ENCODE measurements at places on chromosomes 3 and 15.
A peak's percentile ranks its signal among the peaks of the same experiment; 100 is the strongest.

- no peak for DNase-seq
Measured at GRCh38 chr3:175270866-175271265, 411.7 kb downstream of the NAALADL2 start.

DNA sequence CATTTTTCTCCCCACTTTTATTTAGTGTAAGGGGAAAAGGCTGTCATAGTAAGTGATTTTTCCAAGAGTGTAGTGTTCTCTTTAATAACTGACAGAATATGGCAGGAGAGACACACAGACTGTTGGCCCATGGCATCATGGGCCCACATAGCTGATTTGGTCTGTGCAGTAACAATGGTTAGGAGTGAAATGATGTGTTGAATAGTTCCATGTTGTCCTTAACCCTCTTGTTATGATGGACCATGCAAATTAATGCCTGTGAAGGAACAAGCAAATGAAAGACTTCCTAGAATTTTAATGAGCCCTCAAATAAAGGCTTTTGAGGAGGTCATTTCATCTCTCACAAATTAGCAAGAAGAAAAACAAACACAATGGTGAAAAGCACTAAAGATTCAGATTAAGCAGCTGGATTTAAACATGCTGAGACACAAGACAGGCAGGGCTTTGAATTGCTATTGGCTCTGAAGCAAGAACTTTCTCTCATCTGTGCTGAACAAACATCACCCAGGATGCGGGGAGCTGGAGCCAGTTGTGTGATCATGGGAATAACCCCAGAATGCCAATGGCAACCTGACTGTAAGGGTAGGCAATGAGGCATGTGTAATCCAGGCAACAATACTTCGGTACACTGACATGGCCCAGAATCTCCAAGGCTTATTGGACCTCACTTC is 136.7 kb upstream of the VEPH1 start:
- DNase-seq, result no peak

DNA sequence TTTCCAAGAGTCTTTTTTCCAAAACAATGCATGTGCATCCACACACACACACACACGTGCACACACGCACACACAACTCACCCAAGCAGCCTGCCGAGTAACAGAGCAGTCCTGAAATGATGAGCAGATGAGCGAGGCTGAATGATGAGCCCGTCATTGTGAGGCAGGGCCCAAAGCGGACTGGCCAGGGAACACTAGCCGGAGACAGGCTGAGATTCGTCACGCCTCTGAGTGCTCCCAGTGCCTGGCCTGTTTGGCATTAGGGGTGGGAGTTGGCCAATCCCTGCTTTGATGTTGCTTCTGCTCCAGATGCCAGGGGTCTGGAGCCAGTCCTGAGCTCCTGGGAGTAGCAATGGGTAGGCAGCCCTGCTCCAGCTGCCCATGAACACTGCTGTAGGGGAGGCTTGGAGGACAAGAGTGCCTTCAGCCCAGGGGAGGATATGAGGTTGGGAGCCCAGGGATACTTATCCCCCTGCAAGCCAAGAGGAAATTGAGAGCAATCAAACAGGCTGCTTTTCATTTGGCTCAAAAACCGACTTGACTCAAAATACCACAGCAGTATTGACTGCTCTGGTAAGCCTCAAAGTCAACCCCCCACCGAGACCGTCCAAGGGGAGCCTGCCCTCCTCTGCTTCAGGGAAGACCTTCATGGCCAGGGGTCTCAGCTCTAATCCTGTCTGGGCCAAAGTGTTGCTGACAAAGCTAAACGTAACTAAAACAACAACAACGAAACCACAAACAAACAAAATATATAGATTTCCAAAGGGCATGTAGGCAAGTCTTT is 22.9 kb downstream of the COLQ start:
- DNase-seq, result no peak

- DNase-seq, result no peak
Measured at GRCh38 chr3:52982839-52983238, 63.0 kb downstream of the SFMBT1 start.

DNA sequence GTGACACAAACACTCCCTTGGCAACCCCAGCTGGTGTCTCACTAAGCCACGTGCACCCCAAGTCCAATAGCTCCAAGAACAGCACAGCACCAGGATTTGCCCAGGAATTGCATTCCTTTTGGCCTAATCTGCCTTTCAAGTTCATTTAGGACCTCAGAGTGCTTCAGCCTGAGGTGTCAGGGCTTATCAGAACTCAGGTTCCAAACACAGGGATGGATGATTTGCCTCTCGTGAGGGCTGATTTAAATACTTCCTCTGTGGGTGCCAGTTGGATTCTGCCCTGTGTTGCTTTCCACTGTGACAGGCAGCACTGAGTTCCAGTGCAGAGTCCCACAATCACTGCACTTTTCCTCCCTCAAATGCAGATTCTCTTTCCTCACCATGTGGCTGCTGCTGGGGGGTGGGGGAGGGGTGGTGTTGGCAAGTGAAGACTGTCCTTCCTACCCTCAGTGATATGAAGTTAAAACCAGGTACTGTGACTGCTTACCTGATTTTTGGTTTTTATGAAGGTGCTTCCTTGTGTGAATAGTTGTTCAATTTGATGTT is 204.3 kb upstream of the STAC start:
- no peak for DNase-seq

- DNase-seq, result no peak
Measured at GRCh38 chr15:94470492-94470891, 239.1 kb downstream of the MCTP2 start.

DNA sequence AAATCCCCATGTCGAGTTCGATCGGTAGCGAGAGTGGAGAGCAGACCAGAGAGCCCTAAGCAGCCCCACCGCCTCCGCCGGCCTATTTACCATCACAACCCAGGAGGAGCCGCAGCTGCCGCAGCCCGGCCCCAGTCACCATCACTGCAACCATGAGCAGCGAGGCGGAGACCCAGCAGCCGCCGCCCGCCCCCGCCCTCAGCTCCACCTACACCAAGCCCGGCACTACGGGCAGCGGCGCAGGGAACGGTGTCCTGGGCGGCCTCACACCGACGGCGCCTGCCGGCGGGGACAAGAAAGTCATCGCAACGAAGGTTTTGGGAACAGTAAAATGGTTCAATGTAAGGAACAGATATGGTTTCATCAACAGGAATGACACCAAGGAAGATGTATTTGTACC is 89.5 kb upstream of the TPM1 start:
- DNase-seq, result no peak

- DNase-seq, result no peak
Measured at GRCh38 chr3:27578032-27578431, 93.8 kb upstream of the SLC4A7 start.

- no peak for DNase-seq
Measured at GRCh38 chr3:151197981-151198767, 4.8 kb downstream of the GPR171 start.

DNA sequence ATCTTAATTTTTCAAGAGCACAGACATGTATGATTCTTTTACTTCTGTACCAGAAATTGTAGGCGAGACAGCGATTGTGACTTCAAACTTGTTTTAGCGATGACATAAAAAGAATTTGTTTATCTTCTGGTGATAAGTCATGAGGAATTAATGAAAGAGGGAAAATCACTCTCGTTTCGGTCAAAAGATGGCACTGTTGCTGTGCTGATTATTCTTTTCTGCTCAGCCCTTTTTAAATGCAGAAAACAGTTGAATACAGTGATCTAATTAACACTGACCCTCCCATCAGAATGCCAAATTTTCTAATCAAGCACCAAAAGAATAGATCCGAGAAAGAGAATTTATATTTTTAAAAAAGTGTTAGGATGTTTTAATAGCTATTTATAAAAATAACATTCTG is 52.6 kb downstream of the NSUN3 start:
- DNase-seq, result no peak

DNA sequence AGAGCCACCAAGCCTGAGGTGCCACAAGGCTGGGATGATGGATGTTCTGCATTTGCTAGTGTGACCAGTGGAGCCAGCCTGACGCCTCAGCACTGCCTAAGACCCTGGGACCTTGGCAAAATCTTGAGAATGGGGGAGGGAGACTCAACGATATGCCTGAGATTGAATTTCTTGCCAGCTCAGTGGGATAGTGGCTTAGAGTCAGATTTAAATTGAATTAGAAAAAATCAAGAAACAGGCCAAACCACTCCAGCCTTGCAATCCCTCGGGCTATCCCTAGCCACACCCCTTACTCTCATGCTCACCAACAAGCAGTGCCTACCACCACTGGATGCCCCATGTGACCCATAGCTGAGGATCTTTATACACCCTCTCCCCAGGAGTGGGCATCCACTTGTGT is 18.7 kb upstream of the PDE8A start:
- DNase-seq, result no peak

DNA sequence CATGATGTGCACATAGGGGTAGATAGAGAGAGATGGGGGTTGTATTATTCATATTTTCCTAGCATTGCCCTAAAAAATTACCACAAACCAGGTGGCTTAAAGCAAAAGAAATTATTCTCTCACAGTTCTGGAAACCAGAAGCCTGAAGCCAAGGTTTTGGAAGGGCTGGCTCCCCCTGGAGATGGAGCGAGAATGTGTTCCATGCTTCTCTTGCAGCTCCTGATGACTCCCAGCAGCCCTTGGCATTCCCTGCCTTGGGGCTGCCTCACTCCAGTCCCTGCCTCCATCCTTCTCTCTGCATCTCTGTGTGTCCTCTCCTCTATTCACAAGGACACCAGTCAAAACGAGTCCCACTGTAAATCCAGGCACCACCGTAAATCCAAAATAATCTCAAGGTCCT is 91.5 kb upstream of the FAM174B start:
- no peak for DNase-seq

DNA sequence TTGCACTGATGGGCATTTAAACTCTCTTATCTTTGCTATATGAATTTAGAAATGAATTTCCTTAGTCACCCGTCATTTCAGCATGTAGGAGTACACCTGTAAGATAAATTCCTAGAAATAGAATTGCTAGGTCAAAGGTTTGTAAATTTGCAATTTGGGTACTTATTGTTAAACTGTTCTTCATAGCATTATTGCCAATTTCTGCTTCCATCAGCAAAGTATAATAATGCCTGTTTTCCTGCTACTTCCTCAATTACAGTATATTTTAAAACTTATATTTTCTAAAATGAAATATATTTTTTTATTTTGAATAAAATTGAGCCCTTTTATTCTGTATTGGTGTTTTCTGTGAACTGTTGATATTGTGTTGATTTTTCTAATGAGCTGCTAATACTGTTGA is 16.3 kb upstream of the MCF2L2 start:
- DNase-seq, result no peak

GRCh38 chr15:41659190-41659589 is 1.0 kb upstream of the MGA start:
- no peak for DNase-seq

DNA sequence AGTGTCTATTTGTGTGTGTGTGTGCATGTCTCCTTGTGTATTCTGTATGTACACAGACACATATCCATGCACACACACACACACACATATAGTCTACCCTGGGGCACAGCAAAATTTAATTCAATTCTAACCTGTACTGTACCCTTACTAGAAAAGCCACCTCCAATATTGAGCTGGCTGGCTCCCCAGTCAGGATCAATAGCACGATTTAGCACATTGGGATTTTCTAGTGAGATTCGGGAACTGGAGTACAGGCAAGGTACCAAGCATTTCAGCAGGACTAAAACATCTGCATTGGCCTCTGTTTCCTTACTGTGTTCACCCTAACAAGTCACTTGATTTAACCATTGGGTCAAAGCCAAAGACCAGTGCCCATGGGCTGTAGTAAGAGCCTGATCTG is 13.2 kb downstream of the FSTL1 start:
- no peak for DNase-seq

- peak; percentile 40 for DNase-seq
Measured at GRCh38 chr3:107525644-107526305, 3.0 kb downstream of the BBX start.

DNA sequence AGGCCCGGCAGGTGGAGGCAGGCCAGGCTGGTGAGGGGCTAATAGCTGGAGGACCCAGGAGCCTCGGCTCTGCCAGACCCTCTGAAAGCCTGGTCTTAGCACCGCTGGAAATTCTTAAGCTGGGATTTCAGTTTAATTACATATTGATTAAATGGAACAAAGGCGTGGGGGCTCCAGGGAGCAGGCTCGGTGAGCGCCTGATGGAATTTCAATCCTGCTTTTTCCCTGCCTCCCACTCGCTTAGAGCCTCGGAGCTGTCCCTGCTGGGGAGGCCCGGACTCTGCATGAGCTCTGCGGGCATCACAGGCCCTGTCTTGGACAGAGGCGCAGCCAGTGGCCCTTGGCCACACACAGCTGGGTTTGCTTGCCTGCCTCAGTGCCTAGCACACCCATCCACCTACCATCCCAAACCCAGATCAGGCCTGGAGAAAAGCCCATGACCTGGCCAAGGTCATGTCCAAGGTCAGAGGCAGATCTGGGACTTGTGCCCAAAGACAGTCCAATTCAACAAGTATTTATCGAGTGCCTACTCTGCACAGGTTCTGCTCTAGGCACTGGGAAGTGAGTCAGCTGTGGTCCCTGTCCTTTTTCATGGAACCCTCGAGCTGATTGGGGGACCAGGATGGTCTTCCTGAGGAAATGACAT is 40.6 kb downstream of the LINGO1 start:
- DNase-seq, result no peak

DNA sequence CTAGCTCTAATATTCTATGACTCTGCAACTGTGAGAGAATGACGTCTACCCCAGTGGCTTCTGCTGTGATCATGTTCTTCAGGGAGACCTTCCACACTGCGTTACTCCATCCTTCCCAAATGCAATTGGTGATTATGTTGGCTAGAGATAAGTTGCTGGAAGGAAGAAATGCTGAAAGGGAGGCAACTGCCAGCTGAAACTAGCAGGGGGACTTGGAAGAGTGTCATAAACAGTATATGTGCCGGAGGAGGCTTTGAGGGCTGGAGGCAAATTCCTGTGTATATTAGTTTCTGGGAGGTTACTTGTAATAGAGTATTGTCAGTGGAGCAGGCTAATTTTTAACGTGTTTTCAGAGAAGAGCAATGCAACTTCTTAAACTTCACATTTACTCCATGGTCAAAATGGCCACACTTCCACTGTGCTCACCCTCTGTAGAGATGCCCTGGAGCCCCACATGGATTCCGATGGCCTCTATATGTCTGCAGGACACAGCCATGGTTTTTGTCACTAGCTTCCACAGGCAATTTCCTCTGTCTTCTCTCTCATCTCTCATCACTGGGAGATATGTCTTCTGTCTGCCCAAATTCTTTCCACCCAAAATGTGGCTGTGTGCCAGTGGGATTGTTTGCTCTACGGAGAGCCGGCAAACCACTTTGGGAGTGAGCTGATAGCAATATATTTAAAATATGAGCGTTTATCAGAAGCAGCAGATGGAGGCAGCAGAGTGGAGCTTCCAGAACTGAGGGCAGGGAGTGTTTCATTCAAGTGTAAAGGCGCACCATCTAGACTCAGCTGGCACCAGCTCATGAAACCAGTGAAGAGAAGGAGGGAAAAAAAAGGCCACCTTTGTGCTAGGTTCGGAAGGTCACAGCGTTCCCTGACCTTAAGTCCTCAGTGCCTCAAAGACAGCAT is 13.3 kb upstream of the CD47 start:
- DNase-seq, result no peak

- no peak for DNase-seq
Measured at GRCh38 chr3:16472593-16472992, 40.9 kb downstream of the RFTN1 start.
